ENCODE measurements at places on chromosomes 12 and 14. TPM values are rescaled to one million over a fixed set of nuclear protein-coding genes. Genes with fewer than 3 reads are reported as not detected.
A peak's percentile ranks its signal among the peaks of the same experiment; 100 is the strongest.

GRCh38 chr12:14774906-14775635 lies 28.2 kb downstream of the WBP11 start:
- H3K27ac ChIP-seq = peak overlapping the region; percentile 90
- no peaks in the 10 kb centered on the region for H3K36me3 ChIP-seq
- peak overlapping the region; percentile 45 for H3K4me3 ChIP-seq
- peak; percentile 50 for DNase-seq
- H3K27me3 ChIP-seq = no peaks in the 10 kb centered on the region

GRCh38 chr12:113049976-113050742 lies 6.4 kb upstream of the DTX1 start:
- no peaks in the 10 kb centered on the region for H3K27me3 ChIP-seq
- peak; percentile 74 for DNase-seq
- no peaks in the 10 kb centered on the region for H3K36me3 ChIP-seq
- H3K27ac ChIP-seq = no peak overlapping the region
- no peak overlapping the region for H3K4me3 ChIP-seq
- H3K4me1 ChIP-seq = no peaks in the 10 kb centered on the region

- H3K4me3 ChIP-seq = no peak overlapping the region
- no peaks in the 10 kb centered on the region for H3K36me3 ChIP-seq
- no peak for DNase-seq
- H3K27me3 ChIP-seq = no peaks in the 10 kb centered on the region
Observed at GRCh38 chr12:89959179-89959578, 250.5 kb upstream of the ATP2B1 start.

DNA sequence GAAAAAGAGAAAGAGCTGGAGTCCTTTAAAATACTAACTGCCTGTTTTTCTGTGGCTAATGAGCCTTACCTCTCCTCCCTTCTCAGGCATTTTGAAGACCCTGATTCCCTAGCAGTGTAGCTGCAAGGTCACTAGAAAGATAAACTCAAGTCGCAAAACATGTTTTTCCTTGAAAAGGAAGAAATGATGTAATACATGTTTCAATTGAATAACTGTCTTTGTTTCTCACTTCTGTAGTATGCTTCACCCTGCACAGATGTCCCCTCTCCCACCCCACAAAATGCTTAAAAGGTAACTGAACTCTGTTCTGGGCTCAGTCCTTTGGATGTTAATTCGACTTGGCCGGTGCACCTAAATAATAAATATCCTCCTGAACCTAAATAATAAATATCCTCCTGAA lies 1350.3 kb downstream of the TMEM121 start:
- no peaks in the 10 kb centered on the region for H3K36me3 ChIP-seq
- no peaks in the 10 kb centered on the region for H3K4me1 ChIP-seq
- no peaks in the 10 kb centered on the region for H3K27me3 ChIP-seq

GRCh38 chr12:44223736-44224135 lies 387.9 kb downstream of the TMEM117 start:
- no peak for DNase-seq
- H3K36me3 ChIP-seq = no peaks in the 10 kb centered on the region
- no peaks in the 10 kb centered on the region for H3K27me3 ChIP-seq
- H3K27ac ChIP-seq = no peak overlapping the region
- no peaks in the 10 kb centered on the region for H3K4me1 ChIP-seq

DNA sequence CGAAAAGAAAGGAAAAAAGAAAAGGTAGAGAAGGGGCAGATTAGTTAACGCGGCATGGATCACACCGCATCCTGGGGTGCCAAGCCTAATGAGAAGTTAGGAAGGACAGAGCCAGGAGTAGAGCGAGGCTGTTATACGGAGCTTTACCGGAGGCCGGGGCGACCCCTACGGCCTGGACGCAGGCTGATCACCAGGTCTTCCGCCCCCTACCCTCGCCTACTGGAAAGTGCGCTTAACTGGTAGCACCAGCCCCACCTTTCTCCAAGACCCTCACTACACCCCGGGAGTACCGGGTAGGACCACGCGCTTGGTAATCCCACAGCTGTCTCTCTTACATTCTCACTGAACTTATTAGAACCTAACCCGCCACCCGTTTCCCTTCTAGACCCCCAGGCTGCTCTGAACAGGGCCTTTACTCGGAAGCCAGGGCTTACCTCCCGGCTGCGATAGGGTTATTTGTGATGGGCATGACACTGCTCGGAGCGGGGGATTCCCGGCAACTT lies 33.8 kb downstream of the WBP11 start:
- H3K4me3 ChIP-seq = peak overlapping the region; percentile 93
- peak; percentile 37 for DNase-seq

DNA sequence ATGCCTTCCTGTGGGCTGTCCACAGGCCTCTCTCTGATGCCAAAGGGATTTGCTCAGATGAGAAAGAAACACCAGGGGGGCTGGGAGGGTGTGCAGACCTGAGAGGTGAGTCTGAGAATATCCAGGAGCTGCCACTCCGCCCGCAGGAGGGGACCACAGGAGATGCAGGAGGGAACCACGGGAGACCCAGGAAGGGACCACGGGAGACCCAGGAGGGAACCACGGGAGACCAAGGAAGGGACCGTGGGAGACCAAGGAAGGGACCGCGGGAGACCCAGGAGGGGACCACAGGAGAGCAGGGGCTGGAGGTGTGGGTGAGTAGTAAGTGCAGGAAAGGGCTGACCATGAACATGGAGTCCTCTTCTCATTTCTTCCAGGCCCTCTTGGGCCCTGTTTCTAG lies 74.6 kb upstream of the SFSWAP start:
- no peaks in the 10 kb centered on the region for H3K36me3 ChIP-seq
- DNase-seq = no peak
- H3K4me1 ChIP-seq = no peaks in the 10 kb centered on the region
- H3K27me3 ChIP-seq = no peaks in the 10 kb centered on the region
- H3K27ac ChIP-seq = no peak overlapping the region

DNA sequence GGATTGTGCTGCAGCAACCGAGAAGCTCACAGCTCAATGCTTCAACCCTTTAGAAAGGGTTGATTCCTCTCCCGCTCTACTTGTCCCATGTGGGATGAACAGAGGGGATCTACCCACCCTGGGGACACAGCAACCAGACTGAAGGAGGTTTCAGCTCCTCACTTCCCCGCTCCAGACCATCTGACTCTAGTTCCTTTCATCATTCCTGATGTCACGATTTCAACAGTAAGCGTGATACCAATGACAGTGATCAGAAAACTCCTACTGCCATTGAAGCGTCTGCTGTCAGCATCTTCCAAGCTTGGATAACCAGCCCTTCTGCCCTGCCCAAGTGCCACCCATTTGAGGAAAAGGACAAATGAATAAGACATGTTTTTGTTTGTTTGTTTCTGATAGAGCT lies 14.3 kb downstream of the SERPINA1 start:
- no peaks in the 10 kb centered on the region for H3K27me3 ChIP-seq
- no peaks in the 10 kb centered on the region for H3K36me3 ChIP-seq
- H3K4me1 ChIP-seq = no peaks in the 10 kb centered on the region
- no peak overlapping the region for H3K27ac ChIP-seq
- no peak overlapping the region for H3K4me3 ChIP-seq
- DNase-seq = no peak

- no peak overlapping the region for H3K4me3 ChIP-seq
- H3K36me3 ChIP-seq = no peaks in the 10 kb centered on the region
- H3K4me1 ChIP-seq = peaks cover 65% of the 10 kb centered on the region
Observed at GRCh38 chr14:103445806-103446205, 60.6 kb downstream of the MARK3 start.

Gene RDH5
- total RNA-seq = 9.7 TPM

Gene PZP
- not detected for total RNA-seq

Gene NYNRIN
- 12.4 TPM for total RNA-seq
